ENCODE measurements at places on chromosomes 7 and 10.

GRCh38 chr7:131188367-131189339 lies 139.0 kb upstream of the MKLN1 start:
- DNase-seq, result peak; percentile 19

DNA sequence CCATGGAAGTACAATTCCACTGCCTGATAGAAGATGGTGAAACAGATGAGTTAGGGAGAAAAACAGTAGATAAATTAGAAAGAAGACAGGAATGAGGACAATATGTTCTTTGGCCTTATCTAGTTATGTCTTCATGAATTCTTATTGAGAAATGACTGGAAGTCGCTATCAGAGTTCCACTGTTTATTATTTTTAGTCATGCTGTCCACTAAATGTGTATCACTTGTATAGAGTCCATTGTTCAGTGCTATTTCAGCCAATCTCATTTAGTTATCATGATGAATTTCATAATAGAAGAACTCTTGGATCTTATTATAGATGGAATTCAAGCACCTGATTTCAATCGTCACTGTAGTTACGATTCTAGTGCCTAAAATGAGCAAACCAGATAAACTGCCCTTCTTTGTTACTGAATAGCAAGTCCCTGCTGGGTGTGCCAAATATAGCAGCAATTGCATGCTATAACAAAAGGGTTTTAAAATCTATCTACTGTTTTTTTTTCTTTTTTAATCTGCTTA lies 177.7 kb upstream of the COL1A2 start:
- no peak for DNase-seq

DNA sequence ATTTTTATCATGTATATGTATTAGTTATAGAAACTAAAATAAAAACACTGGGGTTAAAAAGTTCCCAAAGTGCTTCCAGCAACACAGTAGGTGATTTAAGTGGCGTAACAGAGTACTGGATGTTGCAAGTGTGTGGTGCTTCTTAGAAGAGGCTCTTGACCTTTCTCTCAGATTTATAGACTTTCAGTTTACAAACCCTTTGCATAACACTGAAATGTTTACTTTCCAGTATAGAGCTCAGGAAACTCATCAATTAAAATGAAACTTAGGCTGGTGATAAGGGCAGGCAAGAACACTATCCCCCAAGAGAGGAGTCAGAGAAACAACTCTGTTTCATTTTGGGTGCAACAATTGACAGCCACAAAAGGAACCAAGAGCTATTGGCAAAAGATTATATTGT lies 27.5 kb upstream of the SMC3 start:
- no peak for DNase-seq

DNA sequence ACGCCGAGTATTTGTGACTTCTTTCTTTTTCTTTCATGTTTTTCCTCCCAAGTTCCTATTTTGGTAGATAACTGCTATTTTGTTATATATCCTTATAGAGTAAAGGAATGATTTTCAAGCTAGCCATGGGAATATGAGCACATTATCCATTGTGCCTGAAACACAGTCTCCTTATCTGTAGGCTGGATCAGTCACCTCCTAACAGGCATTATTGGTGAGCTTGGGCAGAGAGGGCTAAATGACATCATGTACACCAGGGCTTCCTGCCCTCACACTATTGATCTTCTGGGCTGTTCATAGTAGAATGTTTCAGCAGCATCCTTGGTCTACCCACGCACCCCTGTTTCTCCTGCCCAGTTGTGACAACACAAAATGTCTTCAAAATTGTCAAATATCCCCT lies 88.1 kb upstream of the CTBP2 start:
- DNase-seq, result no peak

DNA sequence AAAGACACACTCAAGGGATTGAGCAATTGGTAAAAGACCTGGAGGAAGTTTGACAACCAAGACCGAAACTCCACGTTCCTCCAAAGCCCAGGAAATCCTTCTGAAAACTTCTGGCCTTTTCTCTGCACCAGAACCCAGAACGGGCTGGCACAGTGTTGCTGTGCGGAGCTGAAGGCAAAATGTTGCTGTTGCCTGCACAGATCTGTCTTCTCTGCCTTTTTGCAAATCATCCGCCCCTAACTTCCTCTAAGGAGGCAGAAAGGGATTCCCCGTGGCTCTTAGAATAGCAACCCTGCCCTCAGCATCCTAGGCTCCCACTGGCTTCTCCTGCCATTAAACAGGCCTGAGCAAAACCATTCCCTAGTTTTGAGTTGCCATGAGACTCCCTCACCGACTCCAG lies 44.9 kb downstream of the FIGNL1 start:
- DNase-seq, result no peak

DNA sequence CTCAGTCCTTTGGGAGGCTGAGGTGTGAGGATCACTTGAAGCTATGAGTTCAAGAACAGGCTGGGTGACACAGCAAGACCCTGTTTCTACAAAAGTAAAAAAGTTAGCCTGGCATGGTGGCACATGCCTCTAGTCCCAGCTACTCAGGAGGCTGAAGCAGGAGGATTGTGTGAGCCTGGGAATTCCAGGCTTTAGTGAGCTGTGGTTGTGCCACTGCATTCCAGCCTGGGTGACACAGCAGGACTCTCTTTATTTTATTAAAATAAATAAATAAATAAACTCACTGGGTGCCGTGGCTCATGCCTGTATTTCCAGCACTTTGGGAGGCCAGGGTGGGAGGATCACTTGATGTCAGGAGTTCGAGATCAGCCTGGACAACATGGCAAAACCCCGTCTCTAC lies 607.9 kb downstream of the CALN1 start:
- no peak for DNase-seq

DNA sequence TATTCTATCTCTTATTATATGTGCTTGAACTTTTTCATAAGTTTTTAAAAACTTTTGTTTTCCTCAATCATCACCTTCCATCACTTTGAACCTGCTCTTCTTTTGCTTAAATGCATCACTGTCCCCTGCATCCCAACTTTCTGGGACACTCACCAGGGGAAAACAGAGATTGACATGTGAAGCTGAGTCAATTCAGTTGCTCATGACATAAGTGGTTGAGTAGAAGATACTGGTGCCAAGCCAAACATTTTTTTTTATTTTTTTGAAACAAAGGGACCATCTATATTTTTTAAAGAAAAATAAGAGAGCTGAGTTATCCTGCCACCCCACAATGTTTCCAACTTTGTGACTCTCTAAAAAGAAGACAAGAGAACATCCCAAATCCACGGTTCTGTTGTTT lies 61.8 kb upstream of the AHR start:
- DNase-seq, result no peak

- DNase-seq, result no peak
Observed at GRCh38 chr7:127383123-127383835, 9.2 kb downstream of the ZNF800 start.

GRCh38 chr7:14752301-14752700 lies 150.2 kb downstream of the DGKB start:
- no peak for DNase-seq

GRCh38 chr7:125465527-125465926 lies 535.9 kb upstream of the POT1 start:
- no peak for DNase-seq

DNA sequence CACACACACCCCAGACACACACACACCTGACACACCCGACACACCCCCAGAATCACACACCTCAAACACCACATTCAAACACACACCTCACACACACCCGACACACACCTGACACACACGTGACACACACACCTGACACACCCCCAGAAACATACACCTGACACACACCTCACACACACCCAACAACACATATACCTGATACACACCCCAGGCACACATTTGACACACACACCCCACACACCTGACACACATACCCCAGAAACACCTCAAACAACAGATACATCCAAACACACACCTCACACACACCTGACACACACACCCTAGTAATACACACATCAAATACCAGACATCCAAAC lies 652 bp upstream of the CALY start:
- DNase-seq, result no peak

- DNase-seq, result no peak
Observed at GRCh38 chr7:27688646-27689045, 26.0 kb upstream of the HIBADH start.

DNA sequence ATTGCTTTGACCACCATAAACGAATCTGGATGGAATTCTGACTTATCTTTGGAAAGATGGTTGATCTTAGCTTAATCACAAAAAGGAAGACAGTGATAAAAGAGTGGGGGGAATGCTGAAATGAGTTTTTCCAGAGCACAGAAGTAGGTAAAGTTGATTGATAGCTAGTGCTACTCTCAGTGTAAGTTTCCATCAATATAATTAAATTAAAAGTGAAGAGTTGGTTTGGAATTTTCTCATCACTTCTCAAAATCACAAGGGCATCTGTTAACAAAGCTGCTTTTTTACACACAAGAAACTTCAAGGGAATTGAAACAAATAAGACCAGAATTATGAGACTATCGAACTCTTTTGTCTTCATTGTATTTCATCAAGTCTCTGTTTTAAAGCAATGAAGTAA lies 1217.3 kb downstream of the REEP3 start:
- no peak for DNase-seq

GRCh38 chr10:218798-219197 lies 83.5 kb downstream of the ZMYND11 start:
- DNase-seq, result no peak

GRCh38 chr10:18378766-18379165 lies 238.5 kb downstream of the CACNB2 start:
- DNase-seq, result no peak

- no peak for DNase-seq
Observed at GRCh38 chr10:22137542-22137941, 80.3 kb downstream of the EBLN1 start.

- no peak for DNase-seq
Observed at GRCh38 chr10:99329304-99329553, at the start of gene CNNM1. Gene CNNM1, plus strand, starts transcription at chr10:99329356. Its CDS starts 32 bp downstream, at chr10:99329388.

DNA sequence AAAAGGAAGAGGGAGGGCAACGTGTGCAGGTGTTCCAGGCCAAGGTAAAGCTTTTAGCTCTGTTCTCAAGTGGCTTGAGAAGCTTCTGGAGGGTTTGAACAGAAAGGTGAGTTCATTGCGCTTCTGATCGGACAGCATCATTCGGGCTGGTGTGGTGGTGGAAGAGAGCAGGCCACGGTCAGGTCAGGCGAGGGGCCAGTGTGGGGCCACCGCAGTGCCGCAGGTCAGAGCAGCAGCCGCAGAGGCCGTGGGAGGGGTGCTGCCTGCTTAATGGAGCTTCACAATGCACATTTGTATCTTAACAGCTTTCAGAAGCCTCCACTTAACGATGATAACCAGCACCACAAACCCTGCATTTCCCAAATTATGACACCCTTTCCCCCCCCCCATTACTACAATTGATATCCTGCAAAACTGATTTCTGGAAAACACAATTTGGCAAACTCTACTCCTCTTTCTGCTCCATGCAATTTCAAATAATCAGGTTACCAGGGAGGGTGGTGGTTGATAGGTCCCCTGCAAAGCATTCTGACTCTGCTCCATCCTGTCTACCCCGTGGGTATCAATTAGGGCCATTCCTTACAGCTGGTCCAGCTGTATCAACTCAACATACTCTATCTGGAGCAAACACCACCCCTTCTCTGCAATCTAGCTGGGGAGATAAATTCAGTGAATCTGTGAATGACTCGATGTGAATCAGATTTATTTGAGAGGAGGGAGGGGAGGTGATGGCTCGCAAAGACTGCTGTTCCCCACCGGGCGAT lies 162.9 kb downstream of the ACTR3B start:
- DNase-seq, result no peak

- no peak for DNase-seq
Observed at GRCh38 chr10:100483876-100484666, 21.3 kb downstream of the WNT8B start.

DNA sequence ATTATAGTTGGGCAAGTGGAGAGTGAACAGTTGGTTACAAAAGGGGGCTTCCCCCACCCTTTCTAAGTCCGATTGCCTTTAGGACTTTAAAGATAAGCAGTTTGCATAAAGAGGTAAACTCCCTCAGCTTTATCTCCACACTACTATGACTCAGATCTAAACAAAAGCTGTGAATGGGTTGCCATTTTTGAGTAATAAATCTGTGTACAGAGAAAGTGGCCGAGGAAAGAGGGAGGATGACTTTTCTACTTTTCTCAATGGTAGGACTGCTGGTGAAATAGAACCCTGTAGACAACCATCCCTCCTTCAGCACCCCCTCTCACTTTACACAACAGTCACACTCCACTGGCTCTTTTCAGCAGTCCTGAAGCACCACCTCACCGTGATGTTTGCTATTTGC lies 71.2 kb downstream of the DNMBP start:
- no peak for DNase-seq

DNA sequence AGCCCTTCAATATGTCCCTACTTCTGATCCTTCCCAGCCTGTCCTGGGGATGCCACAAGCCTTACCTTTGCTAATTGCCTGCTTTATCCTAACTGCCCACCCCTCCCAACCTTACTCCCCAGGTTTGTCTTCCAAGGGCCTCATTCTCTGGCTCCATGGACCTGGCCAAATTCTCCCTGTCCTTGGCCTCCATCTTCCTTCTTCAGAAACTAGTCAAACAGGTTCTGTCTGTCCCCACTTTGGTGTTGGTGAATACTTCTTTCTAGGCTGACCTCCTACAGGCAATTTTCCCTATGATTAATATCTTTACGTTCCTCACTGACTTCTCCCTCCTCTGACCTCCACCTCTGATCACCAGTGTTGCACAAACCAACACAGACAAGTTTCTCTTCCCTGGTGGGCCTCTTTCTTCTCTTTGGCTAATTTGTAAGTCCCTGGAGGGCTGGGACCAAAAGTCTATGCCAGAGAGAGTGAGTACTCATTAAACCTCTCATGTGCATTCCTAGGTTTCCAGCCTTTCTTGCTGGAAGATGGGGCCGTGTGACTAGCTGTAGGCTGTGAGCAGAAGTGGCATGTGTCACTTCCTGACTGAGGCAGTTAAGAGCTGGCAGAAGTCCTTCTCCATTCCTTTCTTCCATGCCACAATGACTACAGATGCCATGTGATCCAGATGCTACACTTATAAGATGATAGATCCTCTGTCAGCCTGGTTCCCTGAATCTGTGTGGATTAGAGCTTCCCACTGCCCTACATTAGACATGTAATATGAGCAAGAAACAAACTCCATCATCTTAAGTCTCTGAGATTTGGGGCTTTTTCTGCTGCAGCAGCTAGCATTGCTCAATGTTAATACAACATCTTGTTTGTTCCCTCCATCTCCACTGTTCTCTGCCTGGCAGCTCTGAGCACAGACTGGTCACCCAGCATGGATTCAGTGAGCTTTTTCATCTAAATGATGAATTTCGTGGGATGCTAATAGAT lies 382.7 kb downstream of the RPS24 start:
- no peak for DNase-seq

- no peak for DNase-seq
Observed at GRCh38 chr10:14529351-14529750, 198.6 kb upstream of the FRMD4A start.

DNA sequence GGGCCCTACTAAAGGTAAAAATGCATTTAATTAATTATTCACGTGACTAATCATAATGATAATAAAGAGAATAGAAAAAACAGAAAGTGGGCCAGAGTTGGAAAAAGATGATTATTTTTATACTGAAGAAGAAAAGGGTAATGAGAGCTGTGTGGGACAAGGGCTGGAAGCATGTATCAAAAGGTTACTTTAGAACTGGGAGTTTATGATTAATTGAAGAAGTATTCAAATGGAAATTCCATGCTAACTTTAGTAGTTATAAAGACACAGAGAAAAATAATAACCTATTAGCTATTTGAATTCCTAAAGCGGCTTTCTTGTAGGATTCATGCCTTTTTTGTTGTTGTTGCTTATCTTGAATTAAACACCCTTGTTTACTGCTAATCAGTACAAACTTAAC lies 49.9 kb downstream of the MKX start:
- no peak for DNase-seq

- no peak for DNase-seq
Observed at GRCh38 chr10:101828766-101829551, 10.7 kb upstream of the OGA start.

- DNase-seq, result peak; percentile 15
Observed at GRCh38 chr10:95560278-95561176, 644 bp downstream of the SORBS1 start.
